ENCODE measurements at places on chromosomes 6 and 20.

- DNase-seq = peak; percentile 62
Measured at GRCh38 chr6:127342946-127343808, at the start of gene ECHDC1. ECHDC1 (minus strand) TSS chr6:127343609; CDS start chr6:127331028, 12,581 bp downstream.

DNA sequence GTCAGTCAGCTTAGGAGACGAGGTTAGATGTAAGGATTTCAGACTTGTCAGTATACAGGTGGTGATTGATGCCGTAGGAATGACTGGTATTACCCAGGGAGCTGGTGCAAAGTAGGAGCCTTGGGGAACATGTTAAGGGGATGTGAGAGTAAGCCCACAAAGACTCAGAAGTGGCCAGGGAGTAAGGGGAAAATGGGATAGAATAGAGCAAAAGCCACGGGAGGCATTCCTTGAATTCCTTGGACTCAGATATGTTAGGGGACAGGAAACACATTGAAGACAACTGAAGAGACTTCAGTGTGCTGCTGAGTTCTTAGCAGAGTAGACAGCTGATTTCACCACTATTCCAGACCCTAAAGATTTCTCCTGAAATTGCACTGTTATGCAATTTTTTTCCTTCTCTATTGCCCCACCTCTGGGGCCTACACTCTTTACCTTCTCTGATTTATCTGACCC, 1.2 kb upstream of the ACAT2 start:
- no peak for DNase-seq

- DNase-seq = no peak
Measured at GRCh38 chr6:11960909-11961779, 51.0 kb upstream of the HIVEP1 start.

- DNase-seq = no peak
Measured at GRCh38 chr20:32070690-32071213, 18.7 kb downstream of the HCK start.

DNA sequence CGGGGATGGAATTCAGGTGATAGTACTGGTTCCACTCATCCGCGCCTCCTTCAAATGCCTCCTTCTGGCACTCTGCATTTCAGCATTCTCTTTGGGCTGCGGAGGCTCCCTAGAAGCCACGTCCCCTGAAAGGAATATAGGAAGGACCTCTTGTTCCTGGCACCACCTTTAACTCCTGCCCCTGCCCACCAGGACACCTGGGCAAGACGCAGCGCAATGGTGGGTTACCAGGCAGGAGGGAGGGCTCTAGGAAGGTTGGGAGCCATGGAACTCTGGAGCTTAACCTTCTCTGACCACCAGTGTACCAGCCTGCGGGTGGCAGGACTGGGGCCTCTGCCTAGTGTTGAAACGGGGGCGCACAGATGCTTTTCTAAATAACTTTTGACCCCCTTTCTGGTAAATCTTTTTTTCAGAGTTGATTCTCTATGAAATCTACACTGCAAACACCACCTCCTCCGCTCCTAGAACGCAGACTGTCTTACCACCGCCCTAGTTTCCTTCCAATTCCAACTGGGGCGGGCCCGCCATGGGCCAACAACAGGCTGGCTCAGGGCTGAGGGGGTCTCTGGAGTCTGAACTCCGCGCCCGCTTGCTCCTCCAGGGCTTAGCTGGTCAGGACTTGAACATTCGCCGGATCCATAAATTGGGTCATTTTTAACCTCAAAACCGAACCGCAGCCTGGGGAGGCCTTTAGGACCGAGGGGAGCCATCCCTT, 871 bp upstream of the SYNDIG1 start:
- DNase-seq = no peak

DNA sequence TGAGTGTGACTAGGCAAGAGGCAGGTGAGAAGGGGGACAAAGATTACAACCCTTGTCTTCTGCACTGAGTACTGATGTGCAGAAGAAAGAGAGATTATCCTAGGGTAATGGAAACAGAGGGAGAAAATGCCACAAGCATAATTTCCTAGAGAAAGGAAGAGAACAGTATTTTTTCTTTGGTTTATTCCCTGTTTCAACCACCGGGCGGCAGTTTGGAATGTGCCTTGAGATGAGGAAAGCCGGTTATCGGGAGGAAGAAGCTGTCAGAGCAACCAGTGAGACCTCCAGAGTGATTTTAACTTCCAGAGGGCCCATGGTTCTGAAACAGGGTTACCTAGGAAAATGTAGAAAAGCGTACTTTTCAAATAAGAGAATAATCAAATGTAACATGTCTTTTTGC, 121.4 kb downstream of the REV3L start:
- DNase-seq = no peak

DNA sequence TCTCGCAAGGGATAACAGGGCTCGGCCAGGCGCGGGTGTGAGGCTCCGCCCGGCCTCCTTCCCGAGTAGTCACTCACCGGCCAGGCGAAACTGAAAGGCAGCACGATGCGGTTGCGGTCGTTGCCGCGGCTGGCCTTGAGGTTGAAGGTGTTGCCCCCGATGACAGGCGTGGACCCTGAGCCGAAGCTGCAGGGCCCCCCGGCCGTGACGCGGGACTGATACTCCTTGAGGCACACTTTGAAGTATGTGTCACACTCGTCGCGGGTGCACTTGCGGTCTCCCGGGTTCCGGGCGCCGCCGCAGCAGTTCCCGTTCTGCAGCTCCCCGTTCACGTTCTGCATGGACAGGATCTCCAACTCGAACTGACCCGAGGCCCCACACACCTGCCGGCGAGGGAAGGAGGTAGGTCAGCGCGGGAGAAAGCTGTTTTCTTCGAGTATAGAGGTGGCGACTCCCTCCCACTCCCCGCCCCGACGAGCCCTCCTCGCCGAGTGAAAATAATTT, 1.1 kb downstream of the JAG1 start:
- DNase-seq = peak; percentile 19

GRCh38 chr6:113202852-113203714, 654.1 kb upstream of the MARCKS start:
- DNase-seq = no peak

- DNase-seq = no peak
Measured at GRCh38 chr20:4775322-4776078, 53.8 kb downstream of the PRND start.

DNA sequence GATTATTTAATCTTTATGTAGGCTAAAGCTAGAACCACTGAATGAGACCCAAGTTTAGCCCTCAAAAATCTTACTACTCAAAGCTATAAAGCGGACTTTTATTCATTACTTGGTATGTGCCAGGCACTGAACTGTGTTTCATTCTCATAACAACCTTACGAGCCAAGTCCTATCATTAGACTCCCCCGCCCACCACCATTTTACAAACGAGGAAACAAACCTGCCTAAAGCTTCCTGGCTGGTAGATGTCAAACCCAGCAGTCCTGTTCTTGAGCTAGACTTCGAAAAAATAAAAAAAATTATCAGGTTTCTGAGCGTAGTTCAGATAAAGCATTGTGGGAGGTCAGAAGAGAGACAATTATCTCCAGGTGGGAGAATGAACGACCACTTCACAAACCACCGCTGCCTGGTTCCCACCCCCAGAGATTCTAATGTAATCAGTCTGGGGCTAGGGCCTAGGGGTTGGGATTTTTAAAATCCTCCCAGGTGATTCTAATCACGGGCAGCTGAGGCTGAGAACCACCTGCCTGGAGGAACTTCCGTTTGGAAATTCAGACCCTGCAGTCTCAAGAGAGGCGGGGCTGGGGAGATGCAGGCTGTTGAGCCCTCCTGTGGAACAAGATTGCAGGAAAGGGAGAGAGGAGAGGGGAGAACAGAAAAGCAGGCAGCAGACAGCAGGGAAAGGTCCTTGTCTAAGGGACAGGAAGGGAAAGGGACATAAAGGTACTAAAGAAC, 8.6 kb downstream of the ADTRP start:
- no peak for DNase-seq

- no peak for DNase-seq
Measured at GRCh38 chr20:17380801-17381200, 150.4 kb downstream of the BFSP1 start.

DNA sequence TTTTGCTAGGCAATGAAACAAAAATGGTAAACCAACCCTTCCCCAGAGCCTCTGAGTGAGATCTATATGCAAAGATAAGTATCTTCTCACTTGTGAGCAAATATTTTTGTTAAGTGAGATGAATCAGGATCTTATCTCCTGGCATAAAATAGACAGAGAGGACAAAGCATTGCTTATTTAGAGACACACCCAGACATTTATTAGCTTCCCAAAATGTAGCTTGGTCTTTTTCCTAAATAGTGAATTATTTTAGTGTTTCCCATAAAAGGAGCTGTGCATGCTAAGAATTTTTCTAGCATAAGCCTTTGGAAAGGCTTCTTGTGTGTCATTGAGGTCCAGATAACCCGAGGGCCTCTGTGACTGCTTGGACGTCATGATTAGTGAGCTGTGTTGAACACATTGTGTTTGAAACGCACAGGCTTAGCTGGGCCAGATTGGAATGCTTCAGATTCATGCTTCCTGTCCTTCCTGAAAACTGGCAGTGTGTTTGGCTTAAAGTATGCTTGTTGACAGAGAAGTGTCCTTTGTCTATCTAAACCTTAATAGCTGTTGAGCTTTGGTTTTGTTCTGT, 16.5 kb downstream of the MTHFD1L start:
- DNase-seq = no peak

GRCh38 chr20:59422872-59423544, 122.6 kb downstream of the EDN3 start:
- DNase-seq = no peak

- no peak for DNase-seq
Measured at GRCh38 chr6:164911151-164911550, 398.3 kb downstream of the C6orf118 start.

GRCh38 chr6:108968325-108969316, 120.4 kb downstream of the ARMC2 start:
- no peak for DNase-seq

DNA sequence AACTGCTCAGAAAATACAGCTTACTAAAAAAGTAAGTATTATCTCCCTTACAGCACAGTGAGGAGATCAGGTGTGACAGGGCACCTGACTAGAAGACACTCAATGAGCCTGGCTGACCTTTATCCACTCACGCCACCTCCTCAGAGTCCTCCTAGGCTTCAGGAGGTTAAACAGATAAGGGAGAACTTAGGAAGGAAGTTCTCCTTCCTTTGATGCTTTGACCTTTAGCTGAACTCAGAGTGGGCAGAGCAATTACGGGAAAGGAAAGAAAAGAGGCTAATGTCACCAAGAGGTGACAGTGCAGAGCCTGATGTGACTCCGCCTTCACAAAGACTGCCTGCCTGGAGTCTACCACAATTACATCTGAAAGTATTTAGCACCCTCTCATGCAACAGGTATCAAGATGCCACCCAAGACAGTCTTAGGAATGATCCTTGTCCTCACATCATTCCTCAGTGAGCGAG, 36.7 kb downstream of the MAN1A1 start:
- DNase-seq = peak; percentile 5

GRCh38 chr20:60467078-60467477, 508.9 kb downstream of the CDH26 start:
- DNase-seq = no peak

DNA sequence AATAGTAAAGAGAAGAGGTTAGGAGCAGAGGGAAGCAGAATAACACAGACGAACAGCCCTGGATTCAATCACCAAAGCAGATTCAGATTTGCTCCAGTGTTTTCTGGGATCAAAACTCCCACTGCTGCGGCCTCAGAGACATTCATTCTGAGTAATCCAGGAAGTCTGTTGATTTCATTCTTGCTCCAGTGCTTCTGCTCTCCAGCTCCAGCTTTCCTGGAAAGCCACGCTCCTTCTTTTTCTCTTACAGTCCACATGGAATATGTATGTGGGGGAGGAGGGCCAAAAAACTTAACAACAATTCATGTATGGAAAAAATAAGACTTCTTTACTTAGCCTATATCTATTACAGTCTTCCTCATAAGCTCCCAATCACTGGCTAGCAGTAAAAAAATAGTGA, 26.4 kb upstream of the UST start:
- DNase-seq = no peak

- DNase-seq = no peak
Measured at GRCh38 chr6:73050706-73051105, 174.6 kb downstream of the KHDC1L start.

GRCh38 chr6:122285292-122285913, 114.0 kb upstream of the HSF2 start:
- DNase-seq = no peak

DNA sequence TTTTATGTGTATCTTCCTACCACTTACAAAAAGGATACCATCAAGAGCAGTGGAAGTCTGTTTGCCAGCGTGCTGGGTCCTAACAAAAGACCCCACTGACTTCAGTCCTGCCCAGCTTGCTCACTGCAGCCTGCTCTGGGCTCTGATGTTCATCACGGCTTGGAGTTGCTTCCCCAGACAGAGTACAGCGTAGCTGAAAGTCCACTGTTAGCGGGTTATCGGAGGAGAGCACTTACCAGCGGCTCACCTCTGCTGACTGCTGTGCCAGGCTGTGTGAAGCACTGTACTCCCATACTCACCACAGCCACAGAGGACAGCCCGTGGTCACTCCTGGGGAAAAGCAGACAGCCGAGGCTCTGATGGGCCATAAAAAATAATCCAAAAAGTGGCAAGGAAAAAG, 40.2 kb downstream of the CTCFL start:
- no peak for DNase-seq

DNA sequence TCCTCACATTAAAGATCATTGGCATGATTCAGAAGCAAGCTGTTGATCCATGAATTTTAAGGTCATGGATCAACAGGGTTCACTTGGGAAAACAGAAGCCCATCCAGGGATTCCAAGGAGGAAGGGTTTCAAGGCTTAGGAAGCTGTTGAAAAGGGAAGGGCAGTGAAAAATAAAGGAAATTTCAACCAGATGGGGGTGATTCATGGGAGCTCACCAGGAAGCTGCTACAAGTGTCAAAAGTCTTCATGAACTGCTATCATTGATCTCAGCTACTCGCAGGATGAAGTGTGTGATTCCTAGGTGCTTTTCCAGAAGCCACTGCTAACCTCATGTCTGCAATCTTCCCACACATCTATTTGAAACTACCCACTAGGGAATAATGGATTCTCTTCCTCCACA, 26.2 kb downstream of the ADTRP start:
- DNase-seq = no peak

DNA sequence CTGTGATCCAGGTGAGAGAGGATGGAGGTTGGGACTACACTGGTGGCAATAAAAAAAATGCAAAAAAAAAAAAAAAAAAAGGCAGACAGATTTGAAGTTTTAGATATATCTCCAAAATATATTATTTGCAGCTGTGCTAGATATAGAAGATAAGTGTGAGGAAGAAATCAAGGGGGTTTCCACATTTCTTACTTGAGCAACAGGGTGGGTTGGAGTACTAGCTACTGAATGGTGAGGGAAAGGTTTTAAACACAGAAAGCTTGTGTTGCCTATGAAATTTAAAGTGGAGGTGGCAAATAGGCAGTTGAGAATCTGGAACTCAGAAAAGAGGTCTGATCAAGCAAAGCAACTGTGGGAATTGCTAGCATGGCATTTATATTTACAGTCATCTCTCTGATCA, 59.9 kb upstream of the GNRH2 start:
- DNase-seq = no peak

Measured in stimulated activated CD4-positive, alpha-beta T cell treated with anti-CD3 and anti-CD28 coated beads, Interleukin-2, amount 100 ng/mL, for 48 hours (primary cell).